ENCODE measurements at places on chromosomes 5 and 9.
A peak's percentile ranks its signal among the peaks of the same experiment; 100 is the strongest.

- DNase-seq, result no peak
These were observed 7.5 kb upstream of the ZNF367 start for GRCh38 chr9:96425500-96426169.

DNA sequence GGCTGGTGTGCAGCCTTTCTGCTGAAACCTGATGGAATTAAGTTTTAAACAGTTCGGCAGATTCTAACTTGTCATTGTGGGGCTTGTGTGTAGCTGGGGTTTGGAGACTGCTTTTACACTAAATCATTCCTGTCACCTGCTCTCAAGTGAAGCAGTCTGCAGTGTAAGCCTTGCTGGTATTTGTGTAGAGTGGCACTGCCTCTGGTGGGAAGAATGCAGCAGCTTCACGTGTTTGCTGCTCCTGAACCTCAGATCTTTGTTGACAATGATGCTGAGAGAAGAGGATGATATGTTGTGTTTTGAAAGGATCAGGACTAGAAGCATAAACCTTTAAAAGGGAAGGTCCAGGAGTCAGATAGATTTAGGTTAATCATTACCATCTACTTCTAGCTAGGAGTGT lies 88.1 kb downstream of the KDM4C start:
- no peak for DNase-seq

GRCh38 chr5:113527746-113528145 lies 14.3 kb downstream of the YTHDC2 start:
- no peak for DNase-seq

DNA sequence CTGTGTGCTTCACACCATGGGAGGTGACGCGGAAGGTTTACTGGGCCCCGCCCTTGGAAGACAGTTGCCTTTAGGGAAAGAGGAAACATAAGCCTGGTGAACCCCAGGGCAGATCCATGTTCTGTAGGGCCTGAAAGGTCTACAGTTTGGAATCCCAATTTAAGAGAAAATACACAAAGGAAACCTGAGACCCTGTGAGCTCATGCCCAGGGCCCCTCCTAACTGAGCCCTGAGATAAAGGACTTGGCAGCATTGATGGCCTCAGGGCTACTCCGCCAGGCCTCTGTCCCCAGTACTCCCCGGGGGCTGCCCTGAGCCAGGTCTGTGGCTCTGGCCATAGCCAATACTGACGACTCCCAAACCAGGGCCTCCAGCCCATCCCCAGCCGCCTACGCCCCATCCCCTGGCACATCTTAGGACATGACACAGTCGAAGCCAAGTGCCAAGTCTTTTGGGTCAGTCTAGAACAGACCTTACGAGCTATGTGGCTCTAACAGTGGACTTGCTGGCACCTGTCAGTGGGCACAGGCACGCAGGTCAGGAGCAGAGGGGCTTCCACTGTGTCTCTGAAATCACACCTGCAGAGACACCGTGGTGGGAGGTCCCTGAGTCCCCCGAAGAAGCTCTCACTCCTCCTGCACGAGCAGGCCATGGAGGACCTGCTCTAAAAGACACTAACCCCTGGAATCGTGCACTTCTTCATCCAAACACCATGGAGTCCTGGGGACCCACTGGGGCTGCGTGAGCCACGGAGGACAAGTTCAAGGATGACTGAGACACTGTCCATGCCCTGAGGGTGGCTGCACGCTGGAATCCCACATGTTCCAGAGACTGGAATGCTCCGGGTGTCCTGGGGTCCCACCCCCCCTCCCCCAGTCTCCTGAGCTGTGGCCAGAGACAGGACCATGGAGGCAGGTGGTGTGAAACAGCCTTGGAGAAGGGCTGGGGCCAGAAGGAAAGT lies 40.3 kb upstream of the BARHL1 start:
- DNase-seq, result no peak

DNA sequence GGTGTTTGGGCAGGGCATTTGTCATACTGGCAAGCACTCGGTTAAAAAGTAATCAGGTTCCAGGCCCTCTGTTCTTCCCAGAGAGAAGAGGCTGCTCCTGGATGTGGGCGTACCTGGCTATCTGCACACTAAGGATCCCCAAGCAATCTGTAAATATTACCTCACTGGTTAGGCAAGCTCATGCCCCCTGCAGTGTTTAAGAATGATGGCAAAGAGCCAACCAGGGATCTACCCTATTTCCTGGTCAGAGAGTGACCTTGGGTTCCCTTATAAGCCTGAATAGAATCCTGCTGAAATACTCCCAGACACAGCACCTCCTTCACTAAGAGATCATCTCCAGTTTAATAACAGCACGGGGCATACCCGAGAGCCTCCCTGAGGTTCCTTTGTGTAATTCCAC lies 181.2 kb downstream of the PIK3R1 start:
- no peak for DNase-seq

DNA sequence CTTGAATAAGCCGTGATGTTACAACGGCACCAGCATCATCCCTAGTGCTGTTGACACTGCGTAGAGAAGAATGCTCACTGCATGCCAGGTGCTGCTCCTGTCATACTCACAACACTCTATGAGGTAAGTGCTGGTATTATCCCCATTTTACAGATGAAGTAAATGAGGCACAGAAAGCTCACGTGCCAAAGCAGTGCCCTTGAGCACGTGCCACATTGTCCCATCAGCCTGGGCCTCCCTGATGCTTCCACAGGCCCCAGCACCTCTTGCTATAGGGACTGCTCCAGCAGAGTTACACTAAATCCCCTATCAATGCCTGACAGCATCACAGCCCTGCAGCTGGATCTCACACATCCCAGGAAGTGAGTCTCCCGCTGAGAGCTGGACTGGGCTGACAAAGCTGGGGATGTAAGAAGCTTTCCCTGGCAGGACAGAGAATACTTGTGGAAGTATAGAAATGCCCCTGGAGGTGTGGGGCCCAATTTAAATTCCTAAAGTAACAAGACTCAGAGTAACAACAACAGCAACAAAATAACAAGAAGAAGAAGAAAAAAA lies 216.1 kb downstream of the FSTL4 start:
- DNase-seq, result no peak

- no peak for DNase-seq
These were observed 1262.0 kb upstream of the DMAC1 start for GRCh38 chr9:9061627-9062026.

- no peak for DNase-seq
These were observed 61.1 kb downstream of the OXCT1 start for GRCh38 chr5:41809128-41809527.

GRCh38 chr9:123353984-123354591 lies 1.9 kb upstream of the CRB2 start:
- no peak for DNase-seq

DNA sequence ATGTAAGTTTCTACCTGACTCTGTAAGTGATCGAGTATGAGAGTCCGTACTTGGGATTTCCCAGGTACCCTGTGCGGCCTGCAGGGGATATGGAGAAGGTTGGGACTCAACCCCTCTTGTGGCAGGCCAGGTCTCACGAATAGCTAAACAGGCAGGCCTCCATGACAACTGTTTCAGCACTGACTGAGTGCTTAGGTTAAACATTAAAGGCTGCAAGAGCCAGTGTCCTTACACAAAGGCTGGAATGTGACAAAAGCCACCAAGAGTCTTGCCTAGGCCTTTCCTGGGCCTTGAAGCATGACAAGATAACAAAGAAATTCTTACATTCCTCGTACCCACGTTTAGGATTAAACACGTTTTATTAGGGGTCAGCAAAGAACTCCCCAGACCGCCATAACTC lies 58.6 kb downstream of the THBS4 start:
- no peak for DNase-seq

DNA sequence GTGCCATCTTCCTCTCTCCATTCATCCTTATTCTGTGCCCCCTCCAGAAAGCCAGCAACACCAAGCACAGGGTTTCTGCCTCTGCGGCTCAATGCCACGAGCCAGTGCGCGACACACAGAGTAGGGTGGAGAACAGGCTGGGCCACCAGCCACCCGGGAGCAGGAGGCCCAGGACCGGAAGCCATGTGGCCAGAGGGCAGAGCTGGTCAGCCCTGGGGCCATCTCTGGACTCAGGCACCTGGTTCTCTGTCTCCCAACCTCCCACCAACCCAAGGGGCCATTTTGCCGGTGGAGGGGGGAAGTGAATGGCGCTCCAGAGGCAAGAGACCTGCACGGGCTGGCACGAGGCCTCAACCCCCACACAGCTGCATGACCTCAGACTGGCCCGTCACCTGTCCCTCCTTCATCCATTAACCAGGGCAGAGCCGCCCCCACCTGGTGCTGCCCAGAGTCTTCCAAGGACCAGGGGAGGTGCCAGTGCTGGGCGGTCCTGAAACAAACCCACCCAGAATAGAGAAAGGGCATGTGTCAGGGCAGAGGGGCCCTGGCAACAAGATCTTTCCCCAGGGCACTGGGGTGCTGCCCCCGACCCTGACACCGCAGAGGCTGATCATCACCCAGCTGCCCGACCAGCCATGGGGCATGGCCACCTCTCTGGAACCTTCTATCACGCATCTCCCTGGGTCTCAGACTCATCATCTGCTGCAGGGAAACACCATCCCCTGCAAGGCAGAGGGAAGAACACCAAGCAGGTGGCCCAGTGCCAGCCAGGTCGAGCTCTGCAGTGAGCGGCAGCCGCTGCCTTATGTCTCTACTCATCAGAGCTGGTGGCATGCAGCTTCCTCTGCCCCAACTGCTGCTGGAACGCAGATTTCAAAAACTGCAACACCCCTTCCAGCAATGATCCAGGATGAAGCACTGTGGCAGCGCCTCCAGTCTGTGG lies 11.9 kb downstream of the VAV2 start:
- DNase-seq, result no peak

DNA sequence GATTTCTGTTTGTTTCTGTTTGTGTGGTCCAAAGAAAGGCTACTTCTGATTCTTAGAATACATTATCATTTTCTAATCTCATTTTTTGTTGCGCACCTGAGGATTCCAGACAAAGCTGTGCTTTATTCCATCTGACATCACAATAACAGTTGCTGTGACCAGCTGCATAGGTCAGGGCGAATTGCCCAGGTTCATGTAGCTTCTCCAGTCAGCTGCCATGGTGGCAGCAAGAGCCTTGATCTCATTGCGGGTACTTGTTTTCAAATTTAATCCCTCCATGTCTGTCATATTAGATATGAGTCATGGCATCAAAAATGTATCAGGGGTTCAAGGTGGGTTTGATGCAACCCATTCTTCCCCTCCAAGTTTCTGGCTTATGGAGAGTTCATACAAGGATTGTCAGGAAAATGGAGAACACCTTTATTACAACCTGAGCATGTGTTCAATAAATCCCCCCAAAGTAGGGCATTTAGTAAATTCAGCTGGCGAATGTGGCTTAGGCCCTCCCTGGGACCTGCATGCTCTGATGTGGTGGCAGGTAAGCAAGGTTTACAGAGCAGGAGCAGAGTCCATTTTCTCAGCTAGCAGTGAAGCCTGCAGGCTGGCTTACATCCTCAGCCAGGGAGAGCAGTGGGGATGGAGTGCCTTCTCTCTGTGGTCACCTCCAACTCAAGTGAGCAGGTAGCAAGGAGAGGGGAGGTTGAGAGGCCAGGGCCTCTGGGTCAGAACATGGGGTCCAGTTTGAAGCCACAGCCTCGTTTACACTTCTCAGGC lies 13.9 kb downstream of the CAVIN4 start:
- DNase-seq, result no peak

DNA sequence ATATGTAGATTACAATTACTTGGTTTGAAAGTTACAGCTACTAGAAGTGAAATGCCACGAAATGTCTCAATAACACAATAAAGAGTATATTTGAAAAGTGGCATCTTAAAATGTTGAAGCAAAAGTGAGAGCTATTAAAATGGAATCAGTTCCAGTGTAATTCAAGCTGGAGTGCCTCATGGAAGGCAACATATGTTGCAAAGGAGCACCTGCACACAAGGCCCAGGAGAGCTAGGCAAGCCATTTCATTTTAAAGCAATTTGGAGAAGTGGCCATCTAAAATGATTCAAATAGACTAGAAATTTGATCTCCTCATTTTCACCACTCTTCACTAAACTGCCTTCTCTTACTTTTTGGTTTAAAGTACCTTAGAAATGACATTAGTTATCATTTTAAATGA lies 167.8 kb downstream of the GABRB2 start:
- no peak for DNase-seq

- DNase-seq, result no peak
These were observed 6.6 kb upstream of the FBP1 start for GRCh38 chr9:94645901-94646300.

GRCh38 chr5:73311291-73312110 lies 137.1 kb downstream of the FOXD1 start:
- no peak for DNase-seq

GRCh38 chr9:111621895-111622480 lies 9.1 kb upstream of the DNAJC25 start:
- DNase-seq, result no peak

DNA sequence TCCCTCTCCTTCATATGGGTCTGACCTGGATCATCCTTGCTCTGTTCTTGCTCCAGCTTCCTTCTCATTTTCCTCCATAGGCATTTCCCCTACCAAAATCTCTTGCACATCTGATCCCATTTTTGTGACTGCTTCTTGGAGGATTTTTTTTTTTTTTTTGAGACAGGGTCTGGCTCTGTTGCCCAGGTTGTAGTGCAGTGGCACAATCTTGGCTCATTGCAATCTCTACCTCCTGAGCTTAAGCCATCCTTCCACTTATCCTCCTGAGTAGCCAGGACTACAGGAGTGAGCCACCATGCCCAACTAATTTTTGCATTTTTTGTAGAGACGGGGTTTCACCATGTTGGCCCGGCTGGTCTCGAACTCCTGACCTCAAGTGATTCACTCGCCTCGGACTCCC lies 10.5 kb upstream of the JMY start:
- DNase-seq, result no peak

DNA sequence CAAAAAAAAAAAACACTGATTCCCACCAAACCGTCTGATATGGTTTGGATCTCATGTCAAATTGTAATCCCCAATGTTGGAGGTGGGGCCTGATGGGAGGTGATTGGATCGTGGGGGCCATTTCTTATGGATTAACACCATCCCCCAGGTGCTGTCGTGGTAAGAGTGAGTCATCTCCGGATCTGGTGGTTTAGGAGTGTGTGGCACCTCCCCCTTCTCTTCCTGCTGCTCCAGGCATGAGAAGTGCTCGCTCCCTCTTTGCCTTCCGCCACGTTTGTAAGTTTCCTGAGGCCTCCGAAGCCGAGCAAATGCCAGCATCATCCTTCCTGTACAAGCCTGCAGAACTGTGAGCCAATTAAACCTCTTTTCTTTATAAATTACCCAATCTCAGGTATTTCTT lies 45.2 kb downstream of the HSD17B3 start:
- no peak for DNase-seq

- DNase-seq, result peak; percentile 52
These were observed 2.4 kb downstream of the SMARCA2 start for GRCh38 chr9:2017331-2018161.

- DNase-seq, result no peak
These were observed 225.2 kb downstream of the WDR70 start for GRCh38 chr5:37604290-37604689.

Data from stimulated activated CD4-positive, alpha-beta T cell treated with anti-CD3 and anti-CD28 coated beads, Interleukin-15, amount 100 ng/mL, for 48 hours (primary cell).